Caudate nucleus (tissue), 63 donors: ENCODE measurements at places on chromosomes 2 and 18.

DNA sequence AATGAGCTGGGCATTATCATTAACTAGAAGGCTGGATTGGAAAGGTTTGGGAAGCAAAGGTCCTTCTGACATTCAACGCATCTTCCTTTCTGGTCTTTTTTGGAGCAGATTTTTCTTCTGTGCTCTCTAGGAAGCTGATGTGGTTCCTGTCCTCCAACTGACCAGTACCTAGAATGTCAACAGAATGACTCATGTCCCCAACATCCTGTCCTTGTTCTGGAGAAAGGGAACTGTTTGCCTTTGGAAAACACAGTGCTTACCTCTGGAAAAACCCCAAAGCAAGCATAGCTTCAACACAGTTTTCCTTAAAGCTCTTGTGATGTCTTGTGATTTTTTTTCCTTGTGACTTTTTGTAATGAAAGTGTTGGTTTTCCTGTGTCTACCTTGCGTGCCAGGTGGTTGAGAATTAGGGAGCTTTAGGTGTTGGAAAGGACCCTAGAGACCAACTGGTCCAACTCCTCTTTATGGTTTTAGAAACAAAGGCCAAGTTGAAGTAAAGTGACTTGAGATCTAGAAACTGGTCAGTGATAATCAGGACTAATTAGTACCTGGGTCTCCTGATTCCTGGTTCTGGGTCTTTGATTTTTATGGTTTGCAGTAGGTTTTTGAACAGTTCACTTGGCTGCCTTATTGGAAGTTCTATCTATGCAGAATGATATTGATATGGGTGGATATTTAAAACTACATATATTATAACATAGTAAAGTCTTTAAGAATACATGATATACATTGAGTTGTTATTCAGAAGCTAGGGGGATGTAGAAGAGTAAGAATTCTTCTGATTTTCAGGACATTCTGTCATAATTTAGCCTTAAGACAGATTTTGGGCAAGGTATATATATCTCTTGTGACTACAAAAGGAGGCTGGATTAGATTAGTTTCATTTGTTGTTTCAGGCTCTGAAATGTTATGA lies 70.5 kb downstream of the FMNL2 start:
- no peak for DNase-seq

DNA sequence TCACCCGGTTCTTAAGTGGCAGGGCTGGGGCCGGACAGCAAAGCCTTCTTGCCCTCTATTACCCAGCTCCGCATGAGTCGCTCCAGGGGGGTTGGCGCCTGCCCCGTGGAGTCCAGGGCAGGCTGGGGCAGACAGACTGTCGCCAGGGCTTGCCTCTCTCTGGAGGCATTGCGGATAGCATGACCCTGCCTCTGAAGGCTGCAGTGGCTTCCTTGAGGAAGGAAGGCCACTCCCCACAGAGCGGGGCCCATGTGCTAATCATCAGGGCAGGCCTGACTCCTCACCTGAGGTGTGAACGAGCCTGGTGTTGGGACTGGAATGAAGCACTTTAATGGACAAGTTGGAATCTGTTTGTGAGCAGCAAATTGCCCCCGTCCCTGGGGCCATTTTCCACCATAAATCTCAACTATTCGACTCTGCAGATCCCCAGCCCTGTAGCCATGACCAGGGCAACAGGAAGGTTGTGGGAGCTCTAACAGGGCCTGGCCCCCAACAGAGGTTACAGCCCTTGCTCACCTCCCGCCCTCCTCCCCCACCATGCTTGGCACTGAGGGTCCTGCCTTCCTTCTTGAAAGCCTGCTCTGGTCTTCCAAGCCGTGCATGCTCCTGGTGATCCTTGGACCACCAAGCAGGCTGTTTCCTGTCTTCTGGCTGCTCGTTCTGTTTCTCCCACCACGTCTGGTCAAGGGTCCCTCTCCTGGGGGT lies 144.9 kb upstream of the HAAO start:
- no peak for DNase-seq

- no peak for DNase-seq
Observed at GRCh38 chr2:69634196-69634821, 9.2 kb downstream of the AAK1 start.

DNA sequence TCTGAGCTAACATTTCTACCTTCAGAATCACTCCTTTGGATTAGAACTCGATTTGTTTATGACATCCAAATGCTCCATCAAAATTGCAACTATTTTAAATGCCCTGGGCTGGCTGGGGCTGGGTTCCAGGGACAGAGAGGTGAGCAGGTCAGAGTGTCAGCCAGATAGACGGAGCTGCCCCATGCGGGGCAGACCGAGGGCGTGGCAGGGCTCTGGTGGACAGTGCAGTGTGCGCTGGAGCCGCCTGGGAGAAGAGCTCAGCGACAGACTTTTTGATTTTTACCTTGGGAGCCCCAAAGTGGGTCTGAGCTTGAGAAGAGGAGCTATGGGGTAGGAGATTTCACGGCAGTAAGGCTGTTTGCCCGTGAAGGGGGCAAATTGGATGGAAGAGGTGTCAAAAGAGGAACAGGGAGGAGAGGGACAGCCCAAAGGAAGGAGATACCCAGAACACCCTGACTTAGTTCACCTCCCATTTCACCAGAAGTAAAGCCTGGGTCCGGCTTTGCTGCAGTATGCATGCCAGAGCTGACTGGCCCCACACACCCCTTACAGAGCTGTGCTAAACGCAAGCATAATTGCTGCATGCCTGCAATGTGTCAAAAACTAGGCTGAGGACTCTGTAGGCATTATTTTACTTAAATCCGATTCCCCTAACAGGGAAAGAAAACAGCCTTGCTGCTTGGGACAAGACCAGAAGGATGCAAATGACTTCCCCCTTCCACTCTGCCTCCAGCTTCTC lies 33.7 kb downstream of the EN1 start:
- no peak for DNase-seq

GRCh38 chr2:214550786-214551185 lies 139.9 kb downstream of the VWC2L start:
- no peak for DNase-seq

DNA sequence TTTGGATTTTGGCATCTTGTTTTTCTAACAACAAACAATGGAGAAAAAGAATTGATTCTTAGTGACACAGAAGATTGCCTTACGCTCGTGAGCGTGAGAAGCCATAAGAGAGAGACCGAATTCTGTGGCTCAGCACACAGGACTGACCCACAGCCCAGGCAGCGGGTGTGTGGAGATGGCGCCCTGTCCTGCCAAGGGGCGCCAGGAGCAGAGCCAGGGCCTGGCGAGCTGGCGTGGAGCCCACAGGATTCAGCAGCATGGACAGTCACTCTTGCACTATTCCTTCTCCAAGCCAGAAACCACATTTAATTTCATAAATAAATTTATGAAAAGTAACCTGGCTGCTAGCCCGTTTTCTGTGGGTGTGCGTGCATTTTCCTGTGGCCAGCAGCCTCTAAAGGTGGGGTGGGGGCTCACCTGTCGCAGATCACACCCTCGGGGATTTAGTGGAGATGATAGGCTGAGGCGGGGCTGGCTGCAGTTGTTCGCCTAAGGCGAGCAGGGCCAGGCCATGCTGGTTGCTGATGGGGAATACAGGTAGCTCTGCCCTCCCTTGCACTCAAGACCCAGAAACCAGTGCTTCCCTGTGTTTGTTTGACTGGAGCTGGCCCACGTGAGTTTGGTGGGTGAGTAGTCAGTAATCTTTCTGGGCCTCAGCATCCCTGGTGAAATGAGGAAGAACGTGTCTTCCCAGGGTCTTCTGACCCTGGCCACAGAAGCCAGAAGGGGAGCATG lies 46.2 kb downstream of the FAM168B start:
- DNase-seq, result no peak
